Psoas muscle (tissue), 8 donors: ENCODE measurements at places on chromosomes 11 and 22. TPM values are rescaled to one million over a fixed set of nuclear protein-coding genes. Genes with fewer than 3 reads are reported as not detected.

The P2RX6 gene
- total RNA-seq = 39.4 TPM

DNA sequence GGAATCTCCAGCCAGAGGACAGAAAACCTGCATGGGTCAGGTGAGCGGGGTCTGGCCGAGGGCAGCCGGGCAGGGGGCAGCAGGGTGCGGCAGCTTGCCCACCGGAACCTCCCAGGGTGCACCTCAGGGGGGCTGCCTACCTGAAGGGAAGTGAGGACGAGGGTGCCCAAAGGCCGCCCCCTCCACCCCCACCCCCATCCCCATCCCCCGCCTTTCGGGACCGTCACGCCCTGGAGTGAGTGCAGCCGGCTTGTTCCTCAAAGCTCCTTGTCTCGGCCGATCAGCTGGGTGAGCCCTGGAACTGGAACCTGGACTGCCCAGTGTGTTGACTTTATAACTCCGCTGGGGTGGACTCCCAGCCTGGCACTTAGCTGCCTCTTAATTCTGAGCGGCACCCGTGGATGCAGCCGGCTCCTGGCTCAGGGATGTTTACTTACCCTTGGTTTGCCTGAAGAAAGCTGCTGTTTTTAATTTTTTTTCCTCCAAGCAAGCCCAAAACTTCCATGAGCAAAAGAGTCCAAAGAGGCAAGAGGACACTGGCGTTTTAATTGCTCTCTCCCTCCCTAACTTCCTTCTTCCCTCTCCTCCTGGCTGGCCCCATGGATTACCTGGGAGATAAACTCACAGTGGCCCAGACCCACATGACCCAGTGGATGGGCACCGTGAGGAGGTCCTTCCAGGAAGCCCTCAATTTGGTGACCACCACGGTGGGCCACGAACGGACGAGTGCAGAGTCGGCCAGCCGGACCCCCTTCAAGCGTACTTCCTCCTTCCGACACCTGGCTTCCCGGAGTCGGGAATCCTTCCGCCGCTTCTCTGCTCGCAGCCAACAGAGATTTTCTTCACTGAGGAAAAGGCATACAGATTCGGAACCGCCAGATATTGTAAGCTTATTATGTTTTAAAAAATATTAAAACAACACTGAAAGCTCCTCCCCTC lies 87.8 kb upstream of the CRYBB3 start:
- DNase-seq = peak; percentile 40

GRCh38 chr22:37632174-37633088 lies 7.0 kb upstream of the SH3BP1 start:
- no peak for DNase-seq

The SPDYC gene
- not detected for total RNA-seq

The KRTAP5-10 gene
- not detected for total RNA-seq

- no peak for DNase-seq
Observed at GRCh38 chr11:106021181-106021966, 666 bp downstream of the MSANTD4 start.

DNA sequence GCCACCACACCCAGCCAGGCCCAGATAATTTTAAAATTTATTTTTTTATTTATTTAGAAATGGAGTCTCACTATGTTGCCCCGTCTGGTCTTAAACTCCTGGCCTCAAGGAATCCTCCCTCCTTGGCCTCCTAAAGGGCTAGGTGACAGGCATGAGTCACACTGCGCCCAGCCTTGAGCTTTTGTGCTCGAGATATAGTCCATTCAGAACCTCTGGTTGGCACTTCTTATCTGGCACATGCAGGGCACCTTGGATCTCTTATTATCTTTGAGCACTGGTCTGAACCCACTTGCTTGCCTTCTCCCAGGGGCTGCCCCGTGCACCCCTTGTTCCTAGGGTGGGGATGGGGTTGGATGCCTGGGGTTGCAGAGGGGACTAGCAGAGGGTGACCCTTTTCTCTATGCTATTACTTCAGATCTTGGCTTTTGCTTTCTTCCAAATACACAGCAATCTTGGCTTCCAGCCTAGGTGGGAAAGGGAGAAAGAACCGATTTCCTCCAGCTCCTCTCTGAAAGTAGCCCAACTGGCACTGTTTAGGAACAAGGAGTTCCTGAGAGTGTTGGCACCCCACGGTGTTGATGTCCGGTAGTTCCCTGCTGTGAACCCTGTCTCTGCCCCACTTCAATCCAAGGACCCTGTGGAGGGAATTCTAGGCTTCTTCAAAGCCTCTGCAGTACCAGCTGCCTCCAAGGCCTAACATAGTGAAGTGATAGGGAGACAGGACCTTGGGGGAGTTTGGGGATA lies 1.3 kb upstream of the SLC3A2 start:
- peak; percentile 27 for DNase-seq

- DNase-seq = no peak
Observed at GRCh38 chr11:7435176-7435575, 50.1 kb upstream of the OLFML1 start.
